Stimulated activated CD4-positive, alpha-beta T cell treated with anti-CD3 and anti-CD28 coated beads, Interleukin-1b, Interleukin-23, amount 100 ng/mL, for 1 hour (primary cell): ENCODE measurements at places on chromosomes 5 and 9.

DNA sequence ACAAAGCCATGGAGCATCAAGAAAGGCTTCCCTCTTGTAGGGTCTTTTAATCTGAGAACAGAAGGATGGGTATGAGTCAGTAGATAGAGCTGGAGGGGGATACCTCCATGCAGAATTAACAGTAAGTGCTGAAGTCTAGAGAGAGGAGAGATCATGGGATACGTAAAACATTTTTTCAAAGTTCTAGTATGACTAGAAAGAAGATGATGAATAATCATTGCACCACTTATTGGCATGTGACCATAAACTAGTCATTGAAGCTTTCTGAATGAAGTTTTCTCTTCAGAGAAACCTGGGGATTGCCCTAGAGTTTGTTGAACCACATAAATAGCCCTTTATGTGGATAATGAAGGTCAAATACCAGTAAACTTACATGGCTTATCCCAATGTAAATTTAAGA is 48.6 kb upstream of the PTPRD start:
- DNase-seq: no peak

DNA sequence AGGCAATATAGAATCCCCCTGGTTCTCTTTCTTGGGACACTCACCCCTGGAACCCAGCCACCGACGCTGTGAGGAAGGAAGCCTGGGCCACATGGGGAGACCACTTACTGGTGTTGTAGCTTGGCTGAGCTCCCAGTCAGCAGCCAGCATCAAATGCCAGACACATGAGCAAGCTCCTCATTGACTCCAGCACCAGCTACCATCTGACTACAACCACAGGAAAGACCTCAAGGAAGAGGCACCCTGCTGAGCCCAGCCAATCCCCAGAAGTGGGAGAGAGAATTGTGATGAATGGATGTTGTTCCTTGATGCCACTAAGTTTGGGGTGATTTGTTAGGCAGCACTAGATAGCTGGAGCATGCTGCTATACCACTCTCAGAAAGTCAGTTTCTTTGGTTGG is 36.0 kb downstream of the BNIP1 start:
- no peak for DNase-seq

- DNase-seq: no peak
These were observed 3.7 kb upstream of the IRX2 start for GRCh38 chr5:2755076-2755680.

- DNase-seq: no peak
These were observed 3.3 kb downstream of the RNF20 start for GRCh38 chr9:101536938-101537337.

DNA sequence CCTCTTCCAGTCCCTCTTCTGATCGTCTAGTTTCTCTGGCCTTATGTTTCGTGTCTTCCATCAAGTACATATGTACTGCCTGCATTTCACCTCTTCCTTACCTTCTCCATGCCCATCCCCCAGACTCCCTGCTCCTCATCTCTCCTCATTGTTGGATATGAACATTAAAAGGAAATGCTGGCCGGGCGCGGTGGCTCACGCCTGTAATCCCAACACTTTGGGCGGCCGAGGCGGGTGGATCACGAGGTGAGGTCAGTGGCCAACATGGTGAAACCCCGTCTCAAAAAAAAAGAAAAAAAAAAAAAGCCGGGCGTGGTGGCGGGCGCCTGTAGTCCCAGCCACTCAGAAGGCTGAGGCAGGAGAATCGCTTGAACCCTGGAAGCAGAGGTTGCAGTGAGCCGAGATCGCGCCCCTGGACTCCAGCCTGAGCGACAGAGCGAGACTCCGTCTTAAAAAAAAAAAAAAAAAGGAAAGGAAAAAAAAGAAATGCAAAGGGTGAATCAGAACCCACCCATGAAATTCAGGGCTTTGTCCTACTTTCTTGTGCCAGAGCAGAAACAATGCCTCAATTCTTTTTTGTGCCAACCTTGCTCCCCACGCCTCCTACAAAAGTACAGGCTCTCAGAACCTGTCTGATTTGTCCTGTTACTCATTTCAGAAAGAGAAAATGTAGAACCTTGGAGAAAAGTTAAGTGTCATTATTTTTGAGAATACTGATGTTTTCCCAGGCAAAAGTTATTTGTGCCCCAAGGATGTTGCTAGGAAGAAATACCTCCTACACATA is 1.5 kb upstream of the ZFR start:
- no peak for DNase-seq

DNA sequence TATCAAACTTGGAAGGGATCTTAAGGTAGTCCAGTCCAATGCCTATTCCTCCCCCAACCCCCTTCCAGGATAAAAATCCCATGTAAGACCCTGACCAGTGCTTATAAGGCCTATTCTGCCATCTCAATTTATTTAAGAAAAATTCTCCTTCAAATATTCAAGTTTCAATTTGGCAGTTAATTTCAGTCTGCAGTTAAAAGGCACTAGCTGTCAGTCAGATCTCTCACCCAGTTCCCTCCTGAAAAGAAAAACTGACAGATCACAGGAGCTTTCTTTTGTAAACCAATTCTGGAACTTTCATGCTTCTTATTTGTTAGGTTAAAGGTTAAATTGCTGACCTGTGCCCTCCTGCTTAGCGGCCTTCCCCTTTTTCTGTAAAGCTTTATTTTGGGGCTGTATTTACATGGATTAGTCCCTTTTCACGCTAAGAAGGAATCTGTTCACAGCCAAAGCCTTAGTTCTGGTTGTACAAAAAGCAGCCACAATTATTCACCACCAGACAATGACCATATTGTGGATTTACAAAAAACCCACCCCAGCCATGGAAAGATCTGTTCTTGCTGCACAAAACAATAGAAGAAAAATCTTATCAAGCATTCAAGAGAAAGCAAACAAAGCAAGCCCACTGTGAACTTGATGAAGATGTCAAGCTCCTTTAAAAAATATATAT is 68.7 kb downstream of the DENND1A start:
- no peak for DNase-seq
